ENCODE measurements at places on chromosomes 3 and 15.

DNA sequence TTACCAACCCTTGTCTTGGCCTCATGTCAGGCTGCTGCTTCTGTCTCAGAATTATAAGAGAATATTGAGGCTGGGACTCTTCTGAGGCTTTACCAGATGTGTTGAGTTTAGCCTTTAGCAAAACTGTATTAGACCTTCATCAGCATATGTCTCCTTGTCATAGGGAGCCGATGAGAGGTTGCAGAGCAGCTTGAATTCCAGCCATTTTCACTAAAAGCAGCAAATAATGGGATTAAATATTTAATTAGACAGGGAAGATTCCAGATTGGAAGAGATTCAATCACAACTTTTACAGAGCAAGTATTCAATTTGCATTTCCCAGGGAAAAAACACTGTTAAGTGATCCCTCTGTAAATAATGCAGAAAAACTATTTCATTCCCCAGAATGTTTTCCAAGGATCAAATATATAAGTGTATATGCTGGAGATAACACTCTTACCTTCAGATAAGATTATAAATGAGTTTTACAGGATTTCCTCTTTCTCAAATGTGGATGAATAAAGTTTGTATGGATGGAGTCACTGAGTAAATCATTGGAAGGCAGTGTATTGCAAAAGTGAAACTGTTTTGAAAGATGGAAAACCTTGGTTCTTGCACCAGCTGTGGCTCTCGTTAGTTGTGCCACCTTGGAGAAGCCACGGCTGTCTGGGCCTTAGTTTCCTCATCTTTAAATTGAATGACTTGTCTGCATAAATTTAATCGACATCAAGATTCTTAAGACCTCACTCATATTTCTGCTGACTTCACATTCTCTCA, 466.4 kb upstream of the SGO1 start:
- no peak for DNase-seq

DNA sequence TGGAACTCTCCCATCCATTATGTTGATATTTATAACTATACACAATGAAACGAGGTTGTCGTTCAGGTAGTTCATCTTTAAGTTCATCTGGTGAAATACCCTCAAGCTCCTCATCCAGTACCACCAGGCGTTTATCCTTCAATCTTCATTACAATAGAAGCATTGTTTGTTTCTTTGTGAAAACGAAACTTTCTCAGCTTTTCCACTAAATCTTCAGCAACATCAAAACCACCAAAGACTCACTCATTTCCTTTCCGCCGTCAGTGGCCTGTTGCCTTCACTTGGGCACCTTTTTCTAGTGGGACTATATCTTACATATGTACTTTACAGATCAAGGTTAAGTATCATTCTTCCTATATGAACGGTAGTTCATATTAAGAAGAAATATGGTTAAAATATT, 44.1 kb upstream of the TFG start:
- peak; percentile 24 for DNase-seq

DNA sequence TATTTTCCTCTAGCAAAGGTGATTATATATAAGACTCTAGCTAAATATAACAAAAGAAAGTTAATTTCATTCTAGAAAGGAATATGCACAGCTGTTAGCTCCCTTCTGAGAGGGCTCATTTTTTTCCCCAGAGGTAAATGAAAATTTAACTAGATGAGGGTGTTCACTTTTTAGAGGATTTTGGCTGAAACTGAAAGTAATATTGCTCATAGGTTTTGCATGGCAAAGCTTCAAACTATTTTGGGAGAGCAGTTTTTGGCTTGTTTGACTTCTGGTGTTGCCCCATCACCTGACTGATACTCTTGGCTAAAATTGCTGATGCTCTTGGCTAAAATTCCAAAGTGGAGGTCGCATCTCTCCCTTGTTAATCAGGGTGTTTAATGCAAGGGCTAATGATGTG, 311.9 kb downstream of the EDEM1 start:
- no peak for DNase-seq

- DNase-seq: no peak
Observed at GRCh38 chr3:157119369-157119951, 40.5 kb downstream of the CCNL1 start.

- no peak for DNase-seq
Observed at GRCh38 chr3:163462446-163462845, 1615.8 kb downstream of the SI start.

- peak; percentile 5 for DNase-seq
Observed at GRCh38 chr3:58899159-58899952, 150.5 kb downstream of the CFAP20DC start.

- no peak for DNase-seq
Observed at GRCh38 chr15:83107841-83108181, 366 bp downstream of the TM6SF1 start.

- no peak for DNase-seq
Observed at GRCh38 chr3:45093176-45093575, 53.0 kb downstream of the CDCP1 start.

DNA sequence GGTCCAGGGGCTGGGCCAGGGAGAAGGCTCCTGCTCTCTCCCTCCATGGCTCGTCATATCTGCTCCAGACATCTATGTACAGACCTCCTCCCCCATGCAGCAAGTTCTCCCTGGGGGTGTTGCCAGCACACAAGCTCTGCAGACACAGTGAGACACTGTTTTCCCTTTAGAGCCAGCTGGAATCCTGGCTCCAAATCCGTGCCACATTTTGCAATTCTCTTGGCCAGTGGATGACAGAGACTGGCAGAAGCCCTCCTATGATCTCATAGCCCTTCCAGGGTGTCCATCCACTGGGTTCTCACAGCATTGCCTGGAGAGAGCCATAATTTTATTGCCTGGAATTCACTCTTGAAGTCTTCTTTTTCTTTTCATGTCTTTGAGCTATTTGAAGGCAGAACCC, 203.9 kb downstream of the TLE3 start:
- no peak for DNase-seq

Data from Jurkat, Clone E6-1 (cell line).